Brain pericyte (primary cell): ENCODE measurements at places on chromosomes 7 and 10.

GRCh38 chr7:26159243-26159642, 7.2 kb downstream of the NFE2L3 start:
- DNase-seq, result no peak

DNA sequence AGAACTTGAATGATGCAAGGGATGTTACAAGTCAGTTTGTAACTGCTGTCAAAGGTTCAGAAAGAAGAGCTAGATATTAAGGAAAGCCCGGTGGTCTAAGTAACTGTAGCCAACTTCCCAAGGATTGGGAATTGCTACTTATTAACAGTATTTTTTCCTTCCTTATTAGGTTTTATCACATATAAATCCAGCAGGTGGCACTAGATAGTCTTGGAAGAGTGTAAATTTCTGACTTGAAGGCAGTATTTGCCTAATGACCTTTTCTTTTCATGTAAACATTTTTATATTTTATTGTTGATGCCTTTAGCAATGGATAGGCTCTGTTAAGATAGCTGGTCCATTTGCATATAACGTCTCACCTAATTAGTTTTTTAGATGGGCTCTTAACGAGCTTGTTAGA, 51.2 kb downstream of the ANLN start:
- no peak for DNase-seq

DNA sequence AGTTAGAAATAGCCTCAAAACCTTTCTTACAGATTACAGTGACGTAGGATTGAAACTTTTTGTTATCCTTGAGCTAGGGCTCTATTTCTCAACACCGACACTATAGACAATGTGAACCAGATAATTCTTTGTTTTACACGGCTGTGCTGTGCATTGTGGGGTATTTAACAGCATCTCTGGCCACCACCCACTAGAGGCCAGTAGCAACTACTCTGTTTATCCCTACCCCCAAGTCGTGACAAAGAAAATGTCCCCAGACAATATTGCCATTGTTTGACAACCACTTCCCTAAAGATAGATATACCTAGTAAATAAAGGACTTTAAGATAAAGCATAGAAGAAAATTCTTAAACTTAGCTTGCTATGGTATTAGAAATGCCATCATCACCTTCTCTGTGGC, 359.6 kb downstream of the ARL4A start:
- DNase-seq, result no peak

- no peak for DNase-seq
Measured at GRCh38 chr10:21388589-21388988, 136.9 kb downstream of the SKIDA1 start.

- DNase-seq, result no peak
Measured at GRCh38 chr10:86203162-86203905, 163.3 kb downstream of the GRID1 start.
